ENCODE measurements at places on chromosomes 16 and 17.

GRCh38 chr17:42832213-42832933, 824 bp upstream of the PSME3 start:
- DNase-seq, result no peak

GRCh38 chr17:14813649-14814370, 451.3 kb downstream of the PMP22 start:
- no peak for DNase-seq

DNA sequence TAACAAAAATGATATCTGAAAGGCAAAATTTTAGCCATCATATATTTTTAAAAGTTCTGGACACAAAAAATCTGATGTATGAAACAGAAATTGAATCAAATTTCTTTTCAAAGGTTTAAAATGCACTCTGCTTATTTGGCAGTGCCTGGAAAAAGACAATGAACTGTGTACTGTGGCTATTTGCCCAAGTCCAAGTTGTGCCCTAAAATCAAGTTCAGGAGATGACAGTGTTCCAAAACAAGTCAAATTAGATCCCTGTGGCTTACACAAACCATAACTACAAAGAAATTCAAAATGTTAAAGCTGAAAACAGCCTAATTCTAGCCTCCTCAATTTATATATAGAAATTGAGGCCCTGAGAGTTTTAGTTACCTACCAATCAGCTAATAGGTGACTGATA, 25.6 kb downstream of the CMC2 start:
- no peak for DNase-seq

DNA sequence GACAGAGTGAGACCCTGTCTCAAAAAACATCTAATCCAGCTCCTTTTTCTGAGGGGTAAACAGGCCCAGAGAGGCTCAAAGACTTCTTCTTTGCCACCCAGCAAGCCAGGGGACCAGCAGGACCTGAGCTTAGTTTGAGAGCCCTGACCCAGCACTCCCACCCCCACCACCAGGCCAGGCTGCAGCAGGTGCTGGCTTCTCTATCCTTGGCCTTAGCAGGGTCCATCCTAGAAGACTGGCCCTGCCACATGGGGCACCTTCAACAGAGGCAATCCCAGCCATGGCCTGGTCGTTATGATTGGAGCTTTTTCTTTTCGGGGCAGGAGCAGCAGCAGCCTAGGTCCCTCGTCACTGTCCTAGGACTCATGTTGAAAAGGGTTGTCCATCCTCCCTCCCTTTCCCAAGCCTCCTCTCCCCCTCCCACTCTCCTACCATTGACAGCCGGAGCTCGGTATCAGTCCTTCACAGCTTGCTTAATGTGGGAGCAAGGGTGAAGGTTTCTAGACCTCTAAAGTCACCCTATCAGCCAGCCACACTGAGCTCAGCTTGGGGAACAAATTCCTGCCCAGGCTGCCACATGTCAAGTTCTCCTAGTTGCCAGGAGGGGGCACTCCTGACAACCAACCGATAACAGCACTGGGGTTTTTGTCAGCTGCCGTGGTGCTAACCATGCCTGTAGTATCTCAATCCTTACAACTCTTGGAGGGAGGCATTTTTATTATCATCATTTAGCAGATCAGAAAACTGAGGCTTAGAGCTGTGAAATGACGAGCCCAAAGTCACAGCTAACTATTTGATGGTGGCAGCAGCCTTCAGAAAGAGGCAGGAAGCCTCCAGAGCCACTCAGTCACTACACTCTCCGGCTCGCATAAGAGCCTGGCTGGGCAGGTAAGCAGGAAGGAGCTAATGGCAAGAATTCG, 11.2 kb downstream of the MRPL27 start:
- DNase-seq, result peak; percentile 43

GRCh38 chr17:83030432-83030831, 49.0 kb upstream of the METRNL start:
- no peak for DNase-seq

GRCh38 chr16:82641336-82641984, 14.7 kb downstream of the CDH13 start:
- no peak for DNase-seq
